ENCODE measurements at places on chromosomes 5 and 9. TPM values are rescaled to one million over a fixed set of nuclear protein-coding genes. Genes with fewer than 3 reads are reported as not detected.

Gene SCGB3A2
- not detected for polyA plus RNA-seq

DNA sequence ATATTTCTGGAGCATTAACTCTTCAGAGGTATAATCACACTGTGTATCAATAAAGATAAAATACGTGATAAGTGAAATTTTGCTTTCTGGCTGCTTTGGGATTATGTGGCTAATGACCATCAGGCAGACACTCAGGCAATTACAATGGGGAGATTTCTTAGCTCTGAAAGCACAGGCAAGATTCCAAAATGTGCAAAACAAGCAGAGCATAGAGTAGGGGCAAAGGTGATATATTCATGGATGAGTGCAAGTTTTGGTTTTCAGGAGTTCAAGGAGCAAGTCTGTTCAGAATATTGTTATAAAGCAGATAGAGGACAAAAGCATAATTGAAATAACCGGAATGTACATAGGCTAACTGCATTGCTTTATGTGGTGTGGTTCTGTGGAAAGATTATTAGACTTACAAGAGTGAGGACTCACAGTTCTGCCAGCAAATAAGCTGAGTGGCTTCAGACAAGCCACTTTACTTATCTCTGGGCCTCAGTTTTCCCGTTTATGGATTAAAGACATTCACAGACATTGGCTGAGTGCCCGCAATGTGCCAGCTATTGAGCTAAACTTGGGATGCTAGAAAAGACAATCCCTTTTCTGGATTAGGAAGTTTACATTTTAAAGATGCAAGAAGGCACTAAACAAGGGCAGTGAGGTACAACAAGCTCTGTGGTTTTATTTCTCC lies 945.6 kb upstream of the ARRDC3 start:
- DNase-seq = no peak

- no peak for DNase-seq
Observed at GRCh38 chr9:135249711-135250110, 162.2 kb downstream of the OLFM1 start.

DNA sequence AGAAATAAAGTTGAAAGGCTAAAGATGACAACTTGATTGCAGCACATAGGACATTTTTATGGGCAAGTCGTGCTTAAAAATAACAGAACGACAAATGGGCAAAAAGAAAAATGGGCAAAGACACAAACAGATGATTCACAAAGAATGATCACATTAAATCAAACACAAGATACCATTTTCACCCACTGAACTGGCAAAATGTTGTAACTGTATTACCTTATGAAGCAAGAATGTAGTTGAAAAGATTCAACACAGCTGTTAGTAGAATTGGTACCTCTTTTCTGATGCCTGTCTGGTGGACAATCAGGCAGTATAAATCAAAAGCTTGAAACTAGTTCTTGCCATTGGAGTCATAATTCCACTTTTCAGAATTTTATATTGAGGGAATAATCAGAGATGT lies 81.0 kb upstream of the PALM2AKAP2 start:
- DNase-seq = no peak
